ENCODE measurements at places on chromosomes 16 and 17.

GRCh38 chr17:81386646-81387099 lies 8.6 kb upstream of the BAHCC1 start:
- DNase-seq, result no peak

DNA sequence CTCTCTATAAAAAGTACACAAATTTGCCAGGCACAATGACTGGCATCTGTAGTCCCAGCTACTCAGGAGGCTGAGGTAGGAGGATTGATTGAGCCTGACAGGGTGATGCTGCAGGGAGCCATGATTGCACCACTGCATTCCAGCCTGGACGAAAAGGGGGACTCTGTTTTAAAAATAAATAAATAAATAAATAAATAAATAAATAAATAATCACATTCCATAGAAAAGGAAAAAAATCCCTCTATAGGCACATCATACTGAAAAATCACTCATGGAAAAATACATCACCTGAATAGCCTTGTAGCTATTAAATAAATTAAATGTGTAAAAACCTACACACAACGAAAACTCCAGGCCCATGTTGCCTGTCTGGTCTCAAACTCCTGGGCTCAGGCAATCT lies 56.4 kb downstream of the CPPED1 start:
- DNase-seq, result no peak

GRCh38 chr16:28930652-28931051 lies 1.1 kb upstream of the CD19 start:
- no peak for DNase-seq

DNA sequence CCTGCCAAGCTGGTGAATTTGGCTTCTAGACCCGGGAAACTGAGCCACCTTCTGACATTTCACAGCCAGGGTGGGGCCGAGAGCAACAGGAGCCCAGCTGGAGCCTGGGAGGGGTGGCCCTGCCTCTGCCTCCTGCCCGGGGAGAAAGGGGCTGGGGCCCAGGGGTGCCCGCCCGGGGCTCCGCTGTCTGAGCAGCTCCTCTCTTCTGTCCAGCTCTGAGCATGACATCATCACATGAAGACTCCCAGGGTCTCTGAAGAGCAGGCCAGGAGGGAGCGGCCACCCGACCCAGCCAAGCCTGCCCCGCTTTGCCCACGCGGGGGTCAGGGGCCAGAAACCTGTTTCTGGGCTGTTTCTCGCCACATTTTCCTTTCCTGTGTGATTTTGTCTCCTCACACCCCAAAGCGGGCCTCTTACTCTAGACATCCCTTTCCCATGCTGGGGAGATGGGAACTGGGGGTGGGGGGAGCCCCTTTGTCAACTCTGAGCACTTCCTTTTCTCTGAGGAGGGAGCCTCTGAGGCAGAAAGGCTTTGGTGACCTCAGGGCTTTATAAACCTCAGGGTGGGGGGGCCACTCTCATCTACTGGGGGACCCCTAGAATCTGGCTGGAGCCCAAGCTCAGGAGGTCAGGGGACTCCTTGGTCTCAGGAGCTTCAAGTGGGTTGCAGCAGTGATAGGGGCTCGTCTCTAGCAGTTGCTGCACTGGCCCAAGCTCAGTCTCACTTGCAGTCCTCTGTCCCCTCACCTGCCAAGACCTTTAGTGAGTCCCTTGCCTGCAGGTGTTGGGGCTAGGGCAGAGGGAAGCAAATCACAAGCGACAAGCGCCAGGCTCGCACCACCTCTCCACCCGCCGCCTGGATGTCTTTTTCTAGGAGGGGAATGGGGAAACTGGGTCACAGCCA lies 7.6 kb downstream of the UBALD2 start:
- DNase-seq, result no peak

GRCh38 chr17:10111907-10112452 lies 86.4 kb downstream of the GAS7 start:
- no peak for DNase-seq

GRCh38 chr17:48011405-48012150 lies 26.0 kb downstream of the COPZ2 start:
- DNase-seq, result peak; percentile 68

DNA sequence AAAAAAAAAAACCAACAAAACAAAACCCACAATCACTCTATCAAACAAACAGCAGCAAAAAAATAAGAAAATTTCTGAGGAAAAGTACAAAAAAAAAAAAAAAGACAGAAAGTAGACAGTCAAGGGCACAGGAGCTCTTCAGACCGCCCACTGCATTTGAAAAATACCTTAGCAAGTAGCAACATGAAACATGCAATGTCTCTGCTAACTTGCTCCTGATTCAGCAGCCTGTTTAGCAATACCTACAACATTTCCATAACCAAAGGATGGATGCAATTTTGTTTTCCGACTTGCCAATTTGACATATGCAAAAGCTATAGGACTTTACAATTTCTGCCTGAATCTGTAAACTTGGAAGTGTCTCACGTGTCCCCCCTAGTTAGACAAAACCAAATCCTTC lies 57.4 kb downstream of the SYNRG start:
- no peak for DNase-seq

DNA sequence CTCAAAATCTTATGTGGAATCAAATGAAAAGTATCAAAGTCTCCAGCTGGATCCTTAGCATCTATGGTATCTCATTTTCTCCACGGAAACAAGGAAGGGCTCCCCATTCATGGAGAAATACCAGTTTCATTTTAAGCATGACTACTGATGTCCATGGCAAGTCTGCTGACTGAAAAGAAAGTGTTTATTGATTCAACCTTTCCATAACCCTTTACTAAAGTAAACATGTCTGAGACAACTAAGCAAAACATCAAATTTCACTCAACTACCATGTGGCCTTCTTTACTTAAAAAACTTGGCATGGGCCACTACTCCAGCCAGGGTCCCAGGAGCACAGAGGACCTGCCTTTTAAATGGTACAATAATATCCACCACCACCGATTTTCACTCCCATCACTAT lies 928.0 kb upstream of the SOX9 start:
- no peak for DNase-seq

DNA sequence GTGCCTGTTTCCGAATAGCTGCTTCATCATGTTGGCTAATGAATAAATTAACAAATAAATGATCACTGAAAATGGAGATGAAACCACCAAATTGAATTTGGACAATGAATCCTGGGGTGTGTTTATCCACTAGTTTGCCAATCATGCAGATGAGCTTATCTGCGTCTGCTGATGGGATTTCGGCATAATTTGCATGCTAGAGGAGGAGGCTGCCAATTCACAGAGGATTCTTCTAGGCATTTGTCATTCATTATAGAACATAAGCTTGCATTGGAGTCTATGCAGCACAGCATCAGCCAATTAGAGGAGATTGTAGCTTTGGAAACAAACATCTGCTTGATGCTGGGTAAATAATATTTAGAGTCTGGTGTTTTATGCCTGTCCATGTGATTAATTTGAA lies 123.1 kb downstream of the NPIPB5 start:
- no peak for DNase-seq

DNA sequence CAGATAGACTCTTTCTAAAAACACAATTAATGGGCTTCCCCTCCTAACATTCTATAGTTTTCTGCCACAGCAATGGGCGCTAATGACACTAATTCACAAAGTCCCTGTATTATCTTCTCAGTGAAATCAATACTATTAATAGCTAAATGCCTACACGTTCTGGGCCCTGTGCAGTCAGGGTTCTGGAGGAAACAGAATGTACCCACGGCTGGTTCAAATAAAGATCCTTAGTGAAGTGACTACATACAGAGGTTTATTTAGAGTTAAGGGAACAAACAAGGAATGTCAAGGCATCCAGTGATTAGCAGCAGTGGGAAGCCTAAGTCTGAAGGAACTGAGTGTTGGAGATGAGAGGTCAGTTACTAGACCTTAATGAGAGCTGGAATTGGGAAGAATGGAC lies 43.5 kb upstream of the MTMR4 start:
- DNase-seq, result no peak

DNA sequence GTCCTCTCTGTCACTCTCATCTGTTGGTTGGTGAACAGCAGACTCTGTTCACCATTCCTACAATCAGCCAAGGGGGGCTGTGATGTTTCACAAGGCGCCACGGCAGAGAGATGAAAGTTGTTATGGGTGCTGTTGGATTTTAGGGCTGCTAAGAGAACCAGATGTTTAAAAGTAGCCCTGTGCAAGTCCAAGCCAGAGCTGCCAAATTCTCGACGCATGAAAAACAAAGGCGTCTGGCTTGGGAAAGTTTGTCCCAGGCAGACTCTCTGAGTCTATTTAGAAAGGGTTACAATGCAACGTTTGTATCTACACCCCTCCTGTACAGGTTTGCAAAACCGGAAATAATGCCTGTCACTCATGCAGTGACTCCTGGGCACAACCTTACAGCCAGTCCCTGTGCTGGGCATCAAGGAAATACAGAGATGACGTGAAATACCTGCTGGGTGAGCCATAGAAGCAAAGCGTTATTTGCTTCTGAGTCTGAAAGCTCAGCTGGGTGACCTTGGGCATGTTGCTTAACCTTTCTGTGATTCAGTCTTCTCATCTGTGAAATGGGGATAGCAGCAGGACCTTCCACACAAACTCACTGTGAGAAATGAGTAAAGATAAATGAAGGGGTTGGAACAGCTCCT lies 74.8 kb downstream of the XYLT1 start:
- no peak for DNase-seq

- DNase-seq, result no peak
These were observed 83.0 kb downstream of the ANKRD11 start for GRCh38 chr16:89407282-89407924.

GRCh38 chr17:50626037-50626574 lies 8.6 kb upstream of the ABCC3 start:
- peak; percentile 72 for DNase-seq

- DNase-seq, result no peak
These were observed 23.1 kb upstream of the MMD start for GRCh38 chr17:55444471-55445441.

GRCh38 chr16:49467540-49468372 lies 94.2 kb downstream of the C16orf78 start:
- no peak for DNase-seq

- DNase-seq, result no peak
These were observed 190.2 kb upstream of the KCNJ16 start for GRCh38 chr17:69884846-69885245.

GRCh38 chr17:69434164-69434579 lies 19.7 kb downstream of the MAP2K6 start:
- DNase-seq, result peak; percentile 37

GRCh38 chr17:78925234-78925633 lies at the start of gene TIMP2:
TSS of gene TIMP2 (minus strand) at chr17:78925387. CDS start at chr17:78925088, 299 bp downstream.
- peak; percentile 89 for DNase-seq

DNA sequence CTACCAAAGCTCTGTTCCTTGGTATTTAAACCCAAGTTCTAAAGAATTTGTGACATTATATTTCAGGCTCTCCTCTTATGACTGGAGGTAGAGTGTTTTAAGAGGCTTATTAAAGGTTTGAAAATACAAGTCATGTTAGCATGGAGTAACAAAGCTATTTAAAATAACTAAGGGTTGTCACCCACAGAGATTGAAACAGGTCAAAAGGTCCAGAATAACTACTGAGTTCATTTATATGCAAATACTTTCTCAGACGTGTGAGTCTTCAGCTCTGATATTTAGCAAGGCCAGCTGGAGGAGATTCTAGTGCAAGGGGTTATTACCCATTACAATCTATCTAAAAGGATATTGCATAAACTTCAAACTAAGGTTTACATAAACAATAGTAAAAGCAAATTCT lies 1538.8 kb upstream of the CDH8 start:
- no peak for DNase-seq

DNA sequence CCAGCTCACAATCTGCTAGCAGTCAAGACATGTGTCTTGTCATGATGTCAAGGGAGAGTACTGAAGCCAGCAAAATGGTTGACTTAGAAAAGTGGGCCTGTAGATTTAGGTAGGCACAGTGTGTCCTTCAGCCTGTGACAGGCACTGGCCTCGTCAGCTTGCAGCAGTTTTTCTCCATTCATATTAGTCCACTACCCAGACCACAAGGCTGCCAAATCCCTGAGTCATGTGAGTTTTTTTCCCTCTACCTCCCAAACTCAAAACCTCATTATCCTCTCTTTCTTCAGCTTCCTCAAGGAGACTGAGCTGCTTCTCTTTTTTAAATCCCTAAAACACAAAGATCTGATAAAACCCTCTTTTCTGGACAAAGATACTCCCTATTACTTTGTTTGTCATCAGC lies 102.6 kb upstream of the HS3ST3A1 start:
- peak; percentile 86 for DNase-seq

DNA sequence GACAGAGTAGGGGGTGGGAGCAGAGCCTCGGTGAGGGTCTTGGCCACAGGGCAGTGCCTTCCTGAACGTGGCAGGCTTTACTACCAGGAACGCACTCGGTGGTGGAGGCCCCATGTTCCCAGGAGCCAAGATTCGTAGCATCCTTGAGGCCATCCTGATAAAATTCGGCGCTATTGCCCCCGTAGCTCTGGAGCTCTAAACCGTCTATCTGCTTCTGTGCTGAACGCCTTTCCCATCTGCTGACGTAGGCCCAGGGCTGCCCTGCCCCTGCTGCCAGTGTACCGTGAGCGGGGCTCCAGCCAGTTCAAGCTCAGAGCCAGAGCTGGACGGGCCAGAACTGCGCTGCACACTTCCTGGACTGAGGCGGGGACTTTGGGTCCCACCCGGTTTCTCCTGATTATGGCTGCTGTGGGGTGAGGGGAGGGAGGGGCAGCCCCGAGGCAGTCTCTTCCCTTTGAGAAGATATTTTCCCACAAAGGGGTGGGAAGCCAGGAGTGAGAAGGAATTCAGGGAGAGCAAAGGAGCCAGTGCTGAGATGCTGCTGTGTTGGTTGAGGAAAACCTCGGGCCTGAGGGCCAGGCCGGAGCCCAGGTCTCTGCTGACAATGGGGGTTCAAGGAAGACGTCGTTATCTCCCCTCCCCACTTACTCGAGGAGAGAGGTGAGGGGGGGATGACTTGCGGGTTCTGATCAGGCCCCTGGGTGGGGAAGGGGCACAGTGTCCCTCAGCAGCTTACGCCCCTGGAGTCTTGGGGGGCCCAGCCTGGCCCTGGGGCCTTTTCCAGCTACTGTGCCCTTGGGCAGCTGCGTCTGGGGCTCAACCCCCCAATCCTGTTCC lies 29.4 kb downstream of the OR1D5 start:
- no peak for DNase-seq

DNA sequence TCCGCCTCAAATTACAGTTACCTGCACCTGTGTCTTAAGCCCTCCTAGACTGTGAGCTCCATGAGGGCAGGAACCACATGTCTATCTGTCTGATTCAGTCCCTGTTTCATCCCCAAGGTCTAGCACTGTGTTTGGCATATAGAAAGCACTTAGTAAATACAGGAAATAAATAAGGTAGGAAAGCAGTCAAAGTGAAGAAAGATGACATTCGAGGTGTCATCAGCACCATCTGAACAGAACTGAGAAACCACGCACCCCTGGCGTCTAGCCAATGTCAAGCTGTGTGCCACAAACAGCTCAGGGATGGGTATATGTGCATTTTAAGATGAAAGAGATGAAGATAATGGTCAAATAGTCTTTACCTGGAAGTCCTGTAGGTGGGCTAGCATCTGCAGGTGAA lies 79.6 kb upstream of the ATP2A3 start:
- no peak for DNase-seq
